ENCODE measurements at places on chromosomes 1 and 21. TPM values are rescaled to one million over a fixed set of nuclear protein-coding genes. Genes with fewer than 3 reads are reported as not detected.
A peak's percentile ranks its signal among the peaks of the same experiment; 100 is the strongest.

GRCh38 chr1:87980494-87980893 lies 651.8 kb downstream of the LMO4 start:
- no peak for DNase-seq

MYOM3 gene
- not detected for total RNA-seq

DNA sequence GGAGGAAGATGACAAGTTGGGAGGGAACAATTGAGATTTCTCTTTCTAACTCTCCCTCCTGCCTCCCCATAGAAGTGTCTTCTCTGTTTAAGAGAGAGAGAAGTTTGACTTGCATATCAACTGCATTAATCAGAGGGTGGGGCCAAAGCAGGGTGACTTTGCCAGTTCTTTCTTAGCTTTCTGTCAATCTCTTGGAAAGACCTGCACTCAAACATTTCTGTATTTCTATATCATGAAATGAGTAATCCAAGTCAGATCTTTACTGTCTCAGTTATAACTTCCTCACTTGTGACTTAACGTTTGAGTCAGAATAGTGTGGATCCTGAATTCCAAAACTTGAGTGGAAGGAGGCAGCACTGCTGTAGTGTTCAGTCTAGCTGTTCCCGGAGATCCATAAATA lies 180.8 kb upstream of the KCNK2 start:
- DNase-seq, result no peak

NKAIN1 gene
- 0.42 TPM for total RNA-seq

LRP8 gene
- 51.8 TPM for total RNA-seq

GRCh38 chr1:35915693-35916092 lies 15.2 kb upstream of the AGO3 start:
- no peak for DNase-seq

GRCh38 chr1:83676106-83676505 lies 322.8 kb downstream of the TTLL7 start:
- no peak for DNase-seq

IL22RA1 gene
- not detected for total RNA-seq

GRIK3 gene
- total RNA-seq, result not detected

DNA sequence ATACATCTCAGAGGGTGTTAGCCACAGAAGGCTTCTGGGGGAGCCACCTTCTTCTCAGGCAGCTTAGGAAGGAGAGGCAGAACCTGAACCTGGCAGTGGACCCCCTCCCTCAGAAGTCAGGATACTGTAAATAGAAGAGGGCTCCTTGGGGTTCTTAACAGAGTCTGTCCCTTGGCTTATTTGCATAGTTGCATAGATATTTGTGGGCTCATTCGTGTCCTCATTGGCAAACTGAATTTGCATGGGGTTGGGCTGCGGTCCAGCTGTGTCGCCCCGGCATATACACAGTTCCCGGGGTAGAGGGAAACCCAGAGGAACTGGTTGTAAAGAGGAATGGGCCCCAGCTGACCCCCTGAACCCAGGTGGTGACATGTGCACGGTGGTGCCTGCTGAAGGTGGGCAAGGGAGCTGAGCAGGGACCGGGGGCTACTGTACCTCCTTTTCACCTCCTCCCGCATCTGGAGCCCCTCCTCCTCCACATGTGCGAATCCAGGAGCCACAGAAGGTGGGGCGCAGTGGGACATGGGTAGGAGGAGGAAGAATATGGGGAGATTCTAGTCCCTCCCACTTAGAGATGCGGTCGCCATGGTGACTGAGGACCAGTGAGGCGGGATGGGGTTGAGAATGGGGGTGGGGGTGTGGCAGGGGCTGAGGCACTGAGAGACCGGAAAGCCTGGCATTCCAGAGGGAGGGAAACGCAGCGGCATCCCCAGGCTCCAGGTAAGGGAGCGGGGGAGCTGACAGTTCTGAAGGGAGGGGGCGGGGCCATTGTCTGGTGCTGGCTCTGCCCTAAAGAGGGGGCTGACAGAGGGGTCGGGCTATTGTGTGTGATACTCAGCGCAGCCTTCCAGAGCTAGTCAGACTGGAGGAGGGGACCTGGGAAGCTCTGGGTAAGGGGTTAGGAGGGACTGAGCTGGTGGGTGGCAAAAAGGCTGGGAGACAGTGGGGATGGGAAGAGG lies 3.7 kb upstream of the SEMA4A start:
- no peak for DNase-seq

DNA sequence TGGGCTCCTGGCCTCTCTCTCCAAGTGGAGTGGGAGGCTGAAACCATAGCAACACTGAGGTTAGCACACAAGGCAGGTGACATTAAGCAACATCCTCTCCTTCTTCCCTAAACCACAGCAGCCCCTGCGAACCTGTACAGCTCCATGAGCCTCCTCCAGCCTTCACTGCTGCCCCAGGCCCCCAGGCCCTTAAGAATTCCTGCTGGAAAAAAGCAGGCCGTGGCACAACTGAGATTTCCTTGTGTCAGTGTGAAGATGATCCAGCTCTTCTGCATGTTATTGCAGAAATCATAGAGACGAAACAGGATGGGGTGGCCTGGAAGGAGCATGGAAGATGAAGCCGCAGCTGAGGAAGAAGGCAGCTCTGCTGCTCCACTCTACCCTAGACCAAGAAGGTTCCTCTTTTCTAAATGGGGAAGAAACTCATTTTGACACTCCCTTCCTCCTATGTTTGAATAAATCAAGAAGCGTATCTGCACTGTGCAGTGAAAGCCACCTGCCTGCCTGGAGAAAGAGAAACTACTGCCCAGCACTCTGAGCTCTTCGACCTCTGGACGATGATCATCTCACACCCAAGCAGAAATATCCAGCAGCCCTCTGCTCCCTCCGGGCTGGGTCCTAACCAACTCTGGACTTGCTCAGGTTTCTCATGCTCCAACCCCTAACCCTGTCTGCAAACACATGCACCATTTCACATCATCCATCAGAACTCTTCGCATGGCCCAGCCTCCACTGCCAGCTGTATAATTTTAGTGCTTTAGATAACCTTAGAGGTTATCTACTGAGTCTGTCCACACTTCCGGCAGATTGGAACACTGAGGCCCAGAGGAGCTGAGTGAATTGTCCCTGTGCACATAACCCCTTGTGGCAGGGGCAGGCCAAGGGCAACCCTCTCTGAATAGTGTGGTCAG lies 20.7 kb downstream of the SH3BP5L start:
- no peak for DNase-seq

DNA sequence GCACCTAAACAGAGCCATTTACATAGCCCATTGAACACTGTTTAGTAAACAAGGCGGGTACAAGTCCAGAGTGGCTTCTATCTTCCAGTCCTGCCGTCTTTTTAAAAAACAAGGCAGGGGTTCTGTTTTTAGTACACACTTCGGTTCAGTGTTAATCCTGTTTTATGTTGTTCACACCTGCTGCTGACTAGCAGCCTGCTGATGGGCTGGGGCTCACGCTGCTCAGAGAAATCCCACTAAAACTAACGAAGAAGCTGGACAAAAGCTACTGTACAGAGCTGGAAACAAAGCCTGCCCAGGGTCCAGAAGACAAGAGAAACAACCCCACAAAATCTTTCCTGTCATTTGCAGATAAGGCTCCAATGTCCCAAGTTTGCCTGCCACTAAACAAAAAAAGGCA lies 13.2 kb downstream of the ESRRG start:
- no peak for DNase-seq

- no peak for DNase-seq
These were observed 46.3 kb upstream of the ATP1B1 start for GRCh38 chr1:169060043-169060722.

- DNase-seq, result peak; percentile 39
These were observed 3.4 kb downstream of the TAGLN2 start for GRCh38 chr1:159921700-159922504.

- no peak for DNase-seq
These were observed 59.4 kb upstream of the GNG4 start for GRCh38 chr1:235709018-235709417.

GRCh38 chr1:236615399-236616148 lies 11.3 kb upstream of the HEATR1 start:
- DNase-seq, result no peak

DNA sequence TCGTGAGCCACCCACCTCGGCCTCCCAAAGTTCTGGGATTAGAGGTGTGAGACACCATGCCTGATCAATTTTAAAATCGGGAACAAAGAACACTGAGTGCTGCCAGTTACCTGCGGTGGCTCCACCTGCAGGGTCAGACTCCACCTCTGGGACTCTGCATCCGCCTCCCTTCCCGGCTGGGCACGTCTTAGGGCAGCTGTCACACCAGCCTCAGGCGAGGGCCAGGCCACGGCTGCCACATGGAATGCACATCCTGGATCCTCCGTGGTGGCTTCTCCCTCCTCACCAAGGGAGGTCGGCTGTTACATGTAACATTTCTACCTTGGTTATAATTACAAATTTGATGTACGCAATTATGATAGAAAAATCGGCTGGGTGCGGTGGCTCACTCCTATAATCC lies 5.9 kb upstream of the MXRA8 start:
- no peak for DNase-seq

DIO1 gene
- not detected for total RNA-seq

- no peak for DNase-seq
These were observed 26.6 kb downstream of the ABCG1 start for GRCh38 chr21:42245331-42246193.

- no peak for DNase-seq
These were observed at the start of gene COL11A1 for GRCh38 chr1:103108376-103109150. TSS of gene COL11A1 (minus strand) at chr1:103108522. CDS start at chr1:103108178, 344 bp downstream.

DNA sequence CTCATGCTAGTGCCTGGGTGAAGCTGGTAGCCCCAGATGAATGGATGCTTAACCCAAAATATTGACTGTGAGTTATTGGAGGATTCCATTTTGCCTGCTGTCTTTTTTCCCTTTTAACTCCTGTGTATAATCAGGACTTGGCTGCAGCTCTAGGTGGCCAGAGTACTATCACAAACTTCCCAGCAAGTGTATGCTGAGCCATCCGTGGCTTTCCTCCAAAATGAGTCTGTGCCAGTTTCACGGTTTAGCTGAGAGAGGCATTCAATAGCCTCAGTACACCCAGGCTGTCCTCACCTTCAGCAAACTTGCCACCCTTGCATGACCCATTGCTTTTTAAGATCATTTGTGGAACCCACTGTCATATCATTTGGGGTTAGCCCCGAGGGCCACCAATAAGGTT lies 5.3 kb upstream of the DPT start:
- DNase-seq, result no peak

EDN2 gene
- total RNA-seq, result not detected

S100A7 gene
- total RNA-seq, result not detected

DNA sequence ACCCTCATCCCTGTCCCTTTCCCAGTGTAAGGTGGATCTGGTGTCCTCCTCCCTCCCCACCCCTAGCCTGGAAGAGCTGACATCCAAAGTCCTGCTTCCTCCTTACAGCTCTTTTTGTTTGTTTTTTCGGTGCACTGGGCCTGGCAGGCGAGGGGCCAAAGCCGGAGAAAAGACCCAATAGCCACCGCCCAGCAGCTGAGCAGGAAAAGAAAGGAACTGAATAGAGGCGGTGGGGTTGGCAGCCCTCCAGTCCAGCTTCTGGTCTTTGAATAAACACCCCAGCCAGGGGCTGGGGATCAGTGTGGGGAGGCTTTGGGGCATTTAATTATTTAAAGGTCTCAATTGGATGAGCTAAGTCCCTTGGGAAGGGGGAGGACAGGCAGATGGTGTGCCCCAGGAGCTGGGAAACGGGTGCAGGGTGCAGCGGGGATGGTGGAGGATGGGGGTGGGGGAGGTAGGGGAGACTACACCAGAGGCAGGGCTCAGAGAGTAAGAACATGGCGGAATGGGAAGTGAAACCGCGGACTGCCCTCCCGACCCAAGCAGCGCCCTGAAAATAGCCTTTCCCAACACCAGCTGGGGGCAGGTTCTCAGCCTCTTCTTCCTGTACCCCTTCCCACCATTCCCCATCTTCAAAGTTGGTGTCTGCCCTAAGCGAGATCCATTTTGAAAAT lies 20.2 kb downstream of the BTG2 start:
- no peak for DNase-seq

NUDT4B gene
- 0.40 TPM for total RNA-seq

DNA sequence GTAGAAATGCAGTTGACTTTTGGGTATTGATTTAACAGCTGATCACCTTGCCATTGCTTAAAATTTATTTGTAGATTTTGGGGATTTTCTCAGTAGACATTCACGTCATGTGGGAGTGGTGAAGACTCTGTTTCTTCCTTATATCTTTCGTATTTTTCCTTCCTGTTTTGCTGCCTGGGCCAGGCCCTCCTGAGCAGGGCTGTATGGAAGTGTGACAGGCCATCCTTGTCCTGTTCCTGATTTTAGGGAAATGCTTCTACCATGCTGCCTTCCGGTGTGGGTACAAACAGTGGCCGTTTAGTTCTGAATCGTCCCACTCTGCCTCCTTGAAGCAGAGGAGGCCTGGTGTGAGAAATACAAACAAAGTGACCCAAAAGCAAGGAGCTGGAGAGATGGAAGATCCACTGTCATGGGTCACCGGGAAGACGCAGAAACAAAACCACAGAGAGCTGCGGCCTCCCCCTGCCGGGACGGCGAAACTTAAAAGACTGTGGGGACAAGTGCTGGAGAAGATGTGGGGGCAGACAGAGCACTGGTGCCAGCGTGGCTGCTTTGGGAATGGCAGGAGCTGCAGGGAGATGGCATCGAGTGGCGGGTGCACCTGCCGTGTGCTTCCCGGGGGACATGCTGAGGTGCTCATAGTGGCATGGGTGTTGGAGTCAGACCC lies 7.6 kb downstream of the AGPAT3 start:
- DNase-seq, result no peak

GRCh38 chr1:59971464-59971911 lies 44.9 kb upstream of the CYP2J2 start:
- DNase-seq, result peak; percentile 47

KLF17 gene
- total RNA-seq, result not detected

GUCA2A gene
- not detected for total RNA-seq

Measured in activated CD4-positive, alpha-beta T cell treated with anti-CD3 and anti-CD28 coated beads, Interleukin-2, amount 10 ng/mL, durations not matched to agents 7 days and 5 days (primary cell).